CD8-positive, alpha-beta memory T cell (primary cell): ENCODE measurements at places on chromosomes 7 and 10.
A peak's percentile ranks its signal among the peaks of the same experiment; 100 is the strongest.

DNA sequence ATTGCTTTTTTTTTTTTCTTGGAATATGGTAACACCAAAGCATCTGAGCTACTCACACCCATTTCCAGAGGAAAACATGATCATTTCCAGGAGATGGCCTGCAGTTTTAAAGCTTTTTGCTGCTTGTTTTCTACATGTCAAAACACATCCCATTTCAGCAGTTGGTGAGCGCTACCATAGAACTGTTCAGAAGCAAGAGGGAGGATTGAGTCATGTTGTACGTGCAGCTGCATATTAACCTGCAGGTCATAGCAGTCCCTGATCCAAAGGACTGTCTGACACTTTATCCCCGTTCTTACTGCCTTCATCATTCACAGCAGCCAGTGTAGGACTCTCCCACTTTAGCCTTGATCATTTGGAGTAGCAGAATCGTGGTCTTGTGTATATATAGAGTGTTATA is 124.6 kb downstream of the AUTS2 start:
- H3K4me3 ChIP-seq: no peak overlapping the region
- H3K36me3 ChIP-seq: no peaks in the 10 kb centered on the region
- no peak overlapping the region for H3K27ac ChIP-seq
- H3K27me3 ChIP-seq: no peaks in the 10 kb centered on the region
- no peaks in the 10 kb centered on the region for H3K4me1 ChIP-seq

DNA sequence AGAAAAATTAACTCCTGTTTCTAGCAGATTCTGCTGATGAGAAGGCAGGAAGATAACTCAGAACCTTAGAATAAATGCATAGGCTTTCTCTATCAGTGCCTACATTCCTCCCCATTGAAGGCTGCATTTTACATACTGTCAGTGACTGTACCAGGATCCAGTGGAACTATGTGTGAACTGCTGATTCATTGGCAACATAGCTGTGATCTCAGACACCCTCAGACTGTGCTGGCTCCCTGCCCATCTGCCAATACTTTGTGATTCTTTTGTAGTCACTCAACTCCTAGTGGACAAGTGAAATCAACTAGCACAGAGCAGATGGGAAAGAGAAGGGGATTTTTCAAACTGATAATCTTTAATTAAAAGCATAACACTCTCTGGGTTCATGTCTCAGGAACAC is 375.8 kb downstream of the MDFIC start:
- no peaks in the 10 kb centered on the region for H3K27me3 ChIP-seq
- H3K4me1 ChIP-seq: no peaks in the 10 kb centered on the region
- no peak overlapping the region for H3K4me3 ChIP-seq
- H3K36me3 ChIP-seq: no peaks in the 10 kb centered on the region
- H3K27ac ChIP-seq: no peak overlapping the region
- no peak for DNase-seq

DNA sequence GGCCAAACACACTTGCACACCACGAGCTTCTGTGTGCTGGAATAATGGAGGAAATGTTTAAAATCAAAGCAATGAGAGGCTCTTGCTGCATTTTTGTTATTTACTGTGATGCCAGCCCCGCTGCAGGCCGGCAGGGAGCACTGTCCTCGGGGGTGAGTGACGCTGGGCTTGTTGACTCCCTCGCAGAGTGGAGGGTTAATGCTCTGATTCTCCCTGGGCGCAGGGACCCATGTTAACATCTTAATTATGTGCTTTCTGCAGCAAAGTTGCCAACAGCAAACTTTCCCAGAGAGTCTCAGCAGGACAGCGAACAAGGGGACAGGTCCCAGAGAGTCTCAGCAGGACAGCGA is 22.9 kb downstream of the SCART1 start:
- peaks cover 17% of the 10 kb centered on the region for H3K4me1 ChIP-seq
- no peaks in the 10 kb centered on the region for H3K36me3 ChIP-seq
- no peak overlapping the region for H3K4me3 ChIP-seq
- H3K27me3 ChIP-seq: no peaks in the 10 kb centered on the region
- no peak for DNase-seq
- H3K27ac ChIP-seq: no peak overlapping the region

DNA sequence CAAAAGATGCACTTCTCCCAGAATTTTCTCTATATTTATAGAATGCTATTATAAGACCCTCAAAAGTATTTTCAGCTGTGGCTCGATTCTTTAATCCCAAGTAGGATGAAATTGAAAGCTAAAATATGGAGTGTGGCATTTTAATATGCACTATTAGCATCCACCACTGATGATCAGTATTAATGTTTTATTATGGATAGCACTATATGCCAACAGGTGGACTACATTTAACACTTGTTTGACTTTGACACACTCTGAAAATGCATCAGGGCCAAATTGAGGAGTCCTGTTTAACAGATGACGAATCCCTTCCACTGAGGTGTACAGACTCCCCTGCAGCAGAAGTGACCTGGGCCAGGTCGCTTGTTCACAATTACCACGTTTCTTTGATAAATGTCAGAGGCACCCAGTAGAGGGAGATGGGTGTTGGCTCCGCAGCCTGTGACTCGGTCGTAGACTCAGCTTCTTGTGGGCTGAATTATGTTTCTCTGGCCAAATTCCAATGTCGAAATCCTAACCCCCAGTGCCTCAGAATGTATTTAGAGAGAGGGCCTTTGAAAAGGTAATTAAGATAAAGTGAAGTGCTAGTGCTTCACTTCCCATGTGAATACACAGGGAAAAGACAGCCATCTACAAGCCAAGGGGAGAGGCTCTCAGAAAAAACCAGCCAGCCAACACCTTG is 48.1 kb downstream of the WIPF3 start:
- H3K4me3 ChIP-seq: no peak overlapping the region
- H3K27ac ChIP-seq: no peak overlapping the region
- no peaks in the 10 kb centered on the region for H3K27me3 ChIP-seq

- H3K4me3 ChIP-seq: no peak overlapping the region
- no peaks in the 10 kb centered on the region for H3K4me1 ChIP-seq
- no peak overlapping the region for H3K27ac ChIP-seq
- no peaks in the 10 kb centered on the region for H3K27me3 ChIP-seq
Observed at GRCh38 chr10:76106611-76107010, 675.2 kb downstream of the LRMDA start.

DNA sequence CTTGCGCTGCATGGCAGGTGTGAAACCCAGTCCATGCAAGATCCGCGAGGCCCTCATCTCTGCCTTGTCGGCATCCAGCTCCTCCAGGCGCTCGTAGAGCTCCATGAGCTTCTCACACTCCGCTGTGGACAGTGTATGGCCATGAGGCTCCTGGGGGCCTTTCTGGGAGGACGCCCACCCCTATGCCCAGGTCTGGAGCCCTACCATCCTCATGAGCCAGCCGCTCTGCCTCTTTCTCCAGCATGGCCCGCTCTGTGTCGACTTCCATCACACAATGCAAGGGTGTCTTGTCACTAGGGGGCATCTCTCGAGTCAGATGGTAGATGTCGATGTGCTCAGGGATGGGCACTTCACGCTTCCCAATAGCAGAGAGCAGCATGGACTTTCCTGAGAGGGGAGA is 3.3 kb downstream of the ABCF2 start:
- no peak overlapping the region for H3K27ac ChIP-seq
- no peak overlapping the region for H3K4me3 ChIP-seq
- H3K36me3 ChIP-seq: peaks cover 50% of the 10 kb centered on the region
- H3K4me1 ChIP-seq: peaks cover 26% of the 10 kb centered on the region

GRCh38 chr10:10642189-10642588 is 375.5 kb upstream of the CELF2 start:
- DNase-seq: no peak
- H3K4me3 ChIP-seq: no peak overlapping the region
- no peak overlapping the region for H3K27ac ChIP-seq
- no peaks in the 10 kb centered on the region for H3K27me3 ChIP-seq

GRCh38 chr10:75910032-75910431 is 478.6 kb downstream of the LRMDA start:
- H3K36me3 ChIP-seq: no peaks in the 10 kb centered on the region
- no peaks in the 10 kb centered on the region for H3K27me3 ChIP-seq
- no peaks in the 10 kb centered on the region for H3K4me1 ChIP-seq
- H3K27ac ChIP-seq: no peak overlapping the region
- no peak overlapping the region for H3K4me3 ChIP-seq

DNA sequence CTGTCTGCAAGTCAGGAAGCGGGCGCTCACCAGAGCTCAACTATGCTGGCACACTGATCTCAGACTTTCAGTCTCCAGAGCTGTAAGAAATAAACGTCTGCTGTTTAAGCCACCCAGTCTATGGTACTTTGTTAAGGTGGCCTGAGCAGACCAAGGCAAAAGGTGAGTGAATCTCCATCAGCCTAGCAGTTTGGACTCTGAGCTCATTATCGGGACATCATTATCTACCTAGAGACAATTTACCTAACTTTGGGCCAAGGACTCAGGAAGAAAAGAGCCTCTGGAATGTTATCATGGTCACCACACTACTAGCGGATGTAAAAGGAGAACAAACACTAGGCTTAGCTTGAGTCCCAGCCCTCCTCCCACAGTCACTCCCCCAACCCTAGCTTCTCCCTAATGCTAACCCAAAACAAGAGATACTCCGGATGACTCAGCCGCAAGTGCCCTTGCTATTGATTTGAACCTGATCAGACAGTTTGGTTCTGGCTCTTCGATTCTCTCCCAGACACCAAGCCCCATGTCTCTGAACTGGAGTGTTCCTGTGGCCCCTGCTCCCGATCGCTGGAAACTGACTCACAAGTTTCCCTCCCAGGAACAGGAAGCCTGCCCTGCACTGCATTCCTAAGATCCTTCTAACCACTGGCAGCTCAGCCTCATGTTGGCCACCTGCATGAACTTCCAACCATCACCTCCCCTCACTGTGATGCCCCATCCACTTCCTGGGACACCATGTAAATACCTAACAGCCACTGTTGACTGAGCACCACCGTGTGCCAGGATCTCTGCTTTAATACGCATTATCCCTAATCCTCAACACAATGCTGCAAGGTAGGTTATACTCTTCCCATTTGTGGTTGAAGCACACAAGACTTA is 34.5 kb downstream of the CREB3L2 start:
- H3K4me1 ChIP-seq: peaks cover 24% of the 10 kb centered on the region
- no peak for DNase-seq
- no peaks in the 10 kb centered on the region for H3K27me3 ChIP-seq
- H3K36me3 ChIP-seq: no peaks in the 10 kb centered on the region
- H3K27ac ChIP-seq: peak overlapping the region; percentile 30
- no peak overlapping the region for H3K4me3 ChIP-seq

DNA sequence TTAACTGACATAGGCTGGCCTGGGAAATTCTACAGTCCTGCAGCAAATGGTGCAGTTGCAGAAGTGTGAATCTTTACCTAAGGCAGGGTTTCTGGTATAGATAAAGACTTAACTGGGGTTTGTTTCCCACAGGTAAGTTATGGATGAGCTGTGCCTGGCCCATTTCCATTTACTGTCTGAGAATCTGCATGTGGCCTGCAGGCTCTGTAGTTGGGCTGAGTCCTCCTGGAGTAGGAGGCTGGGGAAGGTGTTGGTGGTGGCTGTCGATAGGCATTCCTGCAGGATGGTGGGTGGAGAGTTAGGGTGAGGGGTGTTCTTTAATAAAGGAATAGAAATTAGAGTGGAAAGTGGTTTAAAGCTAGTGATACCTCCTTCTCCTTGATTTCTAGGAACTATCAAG is 193.5 kb downstream of the AUTS2 start:
- no peak overlapping the region for H3K4me3 ChIP-seq
- no peaks in the 10 kb centered on the region for H3K4me1 ChIP-seq
- H3K36me3 ChIP-seq: no peaks in the 10 kb centered on the region
- DNase-seq: no peak
- no peak overlapping the region for H3K27ac ChIP-seq

GRCh38 chr10:114615600-114616007 is 42.5 kb downstream of the ABLIM1 start:
- H3K36me3 ChIP-seq: no peaks in the 10 kb centered on the region
- H3K4me3 ChIP-seq: no peak overlapping the region
- no peak overlapping the region for H3K27ac ChIP-seq
- no peaks in the 10 kb centered on the region for H3K4me1 ChIP-seq
- H3K27me3 ChIP-seq: no peaks in the 10 kb centered on the region
- no peak for DNase-seq

DNA sequence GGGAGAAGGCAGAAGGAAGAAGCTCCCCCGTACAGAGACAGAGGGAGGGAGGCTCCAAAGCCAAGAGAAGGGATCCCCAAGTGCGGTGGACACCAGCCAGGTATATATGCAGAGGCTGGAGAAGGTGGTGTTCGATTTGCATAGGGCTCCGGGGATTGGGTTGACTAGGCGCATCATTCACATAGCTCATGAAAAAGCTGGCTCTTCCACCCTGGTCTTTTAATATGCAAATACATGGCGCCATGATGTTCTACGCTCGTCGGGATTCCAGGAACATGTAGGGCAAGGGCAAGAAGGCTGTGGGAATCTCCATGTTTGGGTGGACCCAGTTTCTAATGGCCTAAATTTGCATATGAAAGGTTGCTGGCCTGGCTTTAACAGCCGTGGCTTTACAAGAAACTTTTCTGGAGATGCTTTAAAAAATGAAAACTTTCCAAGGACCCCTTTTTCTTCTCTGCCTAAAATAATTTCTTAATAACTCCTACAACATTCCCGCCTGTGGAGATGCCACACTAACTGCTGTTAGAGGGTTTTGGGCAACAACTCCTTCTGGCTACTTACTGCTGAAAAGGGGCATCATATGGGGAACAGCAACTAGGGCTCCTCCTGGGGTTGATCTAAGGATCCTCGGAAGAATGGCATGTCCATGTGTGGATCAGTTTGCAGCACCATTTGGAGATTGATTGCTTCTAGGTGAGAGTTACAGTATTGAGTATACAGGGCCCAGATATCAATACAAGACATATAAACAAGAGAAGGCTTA is 28.3 kb downstream of the C1GALT1 start:
- no peak overlapping the region for H3K27ac ChIP-seq
- H3K27me3 ChIP-seq: no peaks in the 10 kb centered on the region
- no peaks in the 10 kb centered on the region for H3K36me3 ChIP-seq
- H3K4me1 ChIP-seq: no peaks in the 10 kb centered on the region
- H3K4me3 ChIP-seq: no peak overlapping the region

DNA sequence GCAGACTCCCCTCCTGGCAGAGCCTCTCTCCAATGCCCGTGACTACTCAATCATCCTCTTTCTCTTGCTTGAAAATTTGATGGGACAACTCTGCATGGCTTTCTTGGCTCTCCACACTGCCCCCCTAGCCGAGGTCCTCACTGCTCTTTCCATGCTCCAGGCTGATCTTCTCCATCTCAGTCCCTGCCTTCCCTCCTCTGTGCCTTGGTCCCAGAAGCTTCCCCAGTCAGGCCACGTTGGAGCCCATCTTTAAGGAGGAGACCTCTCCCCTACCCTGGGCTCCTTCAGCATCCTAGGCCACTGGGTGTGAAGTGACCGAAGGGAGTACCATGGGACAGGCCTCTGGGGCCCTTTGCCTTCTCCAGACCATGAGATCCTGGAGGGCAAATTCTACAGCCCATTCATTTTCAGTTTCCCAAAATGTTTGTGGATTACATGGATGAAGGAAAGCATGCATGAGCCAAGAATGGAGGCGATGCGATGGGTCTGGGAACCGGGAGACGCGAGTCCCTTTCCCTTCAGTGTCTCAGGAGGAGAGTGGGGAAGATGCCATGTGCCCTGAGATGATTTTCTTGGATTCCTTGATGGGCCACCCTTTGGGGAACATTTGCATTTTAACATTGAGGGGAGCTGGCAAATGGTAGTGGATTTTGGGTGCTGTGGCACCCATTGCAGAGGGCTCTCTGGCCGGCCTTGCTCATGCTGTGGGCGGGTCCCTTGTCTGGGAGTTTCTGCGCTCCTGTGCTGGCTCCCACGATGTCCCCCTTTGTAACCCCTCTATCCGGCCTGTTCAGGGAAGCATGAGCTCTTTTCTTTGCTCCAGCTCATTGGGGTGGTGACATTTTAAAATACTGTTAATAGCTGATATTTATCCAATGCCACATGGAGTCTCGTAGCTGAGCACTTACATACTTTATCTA is 376.6 kb downstream of the RPS24 start:
- no peak overlapping the region for H3K4me3 ChIP-seq
- DNase-seq: no peak
- no peak overlapping the region for H3K27ac ChIP-seq
- no peaks in the 10 kb centered on the region for H3K27me3 ChIP-seq
- no peaks in the 10 kb centered on the region for H3K4me1 ChIP-seq
